ENCODE measurements at places on chromosomes 6 and 20. TPM values are rescaled to one million over a fixed set of nuclear protein-coding genes. Genes with fewer than 3 reads are reported as not detected.

Gene ZFP57
- 0.58 TPM for total RNA-seq

Gene SLC16A10
- not detected for total RNA-seq

Gene LINC00237
- total RNA-seq: not detected

Gene OPN5
- not detected for total RNA-seq

Gene IMPG1
- not detected for total RNA-seq

Data from myometrial cell (primary cell).